Foreskin keratinocyte (primary cell): ENCODE measurements at places on chromosomes 3 and 15. TPM values are rescaled to one million over a fixed set of nuclear protein-coding genes. Genes with fewer than 3 reads are reported as not detected.

- no peak for DNase-seq
Observed at GRCh38 chr3:119652306-119653033, 7.9 kb downstream of the POPDC2 start.

DNA sequence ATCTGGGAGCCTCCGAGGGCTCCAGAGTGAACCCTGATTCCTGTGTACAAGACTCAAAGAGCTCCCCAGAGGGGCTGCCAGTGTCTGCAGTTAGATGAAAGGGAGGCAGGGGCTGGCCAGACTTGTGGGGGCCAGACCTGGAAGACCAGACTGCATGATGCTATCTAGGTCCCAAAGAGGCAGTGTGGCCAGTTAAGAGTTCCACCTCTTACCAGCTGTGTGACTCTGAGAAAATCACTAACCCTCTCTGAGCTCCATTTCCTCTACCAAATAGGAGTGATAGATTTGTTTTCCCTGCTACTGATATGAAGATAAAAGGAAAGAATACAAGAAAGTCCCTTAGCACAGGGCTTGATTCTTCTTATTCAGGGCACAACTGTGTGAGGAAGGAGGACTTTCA is 29.0 kb downstream of the ACSBG1 start:
- DNase-seq, result no peak

- peak; percentile 97 for DNase-seq
Observed at GRCh38 chr3:138389841-138390581, 41.6 kb downstream of the MRAS start.

DNA sequence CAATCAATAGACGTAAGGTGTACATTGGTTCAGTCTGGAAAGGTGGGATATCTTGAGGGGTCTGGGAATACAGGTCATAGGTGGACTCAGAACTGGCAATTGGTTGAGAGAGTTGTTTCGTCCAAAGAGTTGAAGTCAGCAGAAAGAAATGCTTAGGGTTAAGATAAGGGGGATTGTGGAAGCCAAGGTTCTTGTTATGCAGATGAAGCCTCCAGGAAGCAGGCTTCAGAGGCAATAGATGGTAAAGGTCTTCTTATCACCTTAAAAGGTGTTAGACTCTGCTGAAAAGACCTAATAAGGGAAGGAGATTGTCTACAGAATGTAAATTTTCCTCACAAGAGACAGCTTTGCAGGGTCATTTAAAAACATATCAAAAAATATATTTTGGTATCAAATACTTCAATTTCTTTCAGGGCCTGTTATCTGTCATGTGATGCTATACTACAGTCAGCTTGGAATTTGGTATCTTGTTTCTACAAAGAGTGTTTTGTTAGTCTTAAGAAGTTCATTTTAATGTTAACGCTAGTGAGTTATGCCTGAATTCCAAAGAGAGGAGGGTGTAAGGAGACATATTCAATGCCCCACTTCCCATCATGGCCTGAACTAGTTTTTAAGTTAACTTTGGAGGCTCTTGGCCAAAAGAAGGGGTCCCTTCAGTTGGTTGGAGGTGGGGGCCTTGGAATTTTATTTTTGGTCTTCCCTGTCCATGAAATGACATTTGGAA is 378.2 kb upstream of the ROBO2 start:
- DNase-seq, result no peak

- DNase-seq, result no peak
Observed at GRCh38 chr3:56200251-56200650, 268.0 kb downstream of the ERC2 start.

- DNase-seq, result no peak
Observed at GRCh38 chr15:77775837-77776236, 143.1 kb upstream of the LINGO1 start.

DNA sequence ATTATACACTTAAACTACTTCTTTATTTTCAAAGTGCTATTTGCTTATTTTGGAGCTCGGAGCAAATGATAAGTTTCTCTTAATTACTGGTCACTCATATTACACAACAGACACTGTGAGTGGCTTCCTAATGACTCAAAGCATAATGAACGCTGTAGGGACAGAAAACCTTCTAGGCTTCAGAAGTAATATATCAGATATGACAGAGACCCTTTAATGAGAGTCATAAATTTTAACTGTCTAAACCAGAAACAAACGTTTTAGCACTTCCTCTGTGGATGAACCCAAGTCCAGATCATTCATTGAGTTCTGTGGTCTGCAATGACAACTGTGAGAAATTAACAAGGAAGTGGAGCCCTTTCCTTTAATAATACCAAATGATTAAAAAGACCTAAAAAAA is 66.6 kb downstream of the ARPP21 start:
- DNase-seq, result no peak

- no peak for DNase-seq
Observed at GRCh38 chr15:25739687-25740121, 123.4 kb downstream of the ATP10A start.

Gene NFKBIZ
- 15.1 and 15.9 TPM in 2 replicates for total RNA-seq

Gene GOLGA8N
- total RNA-seq, result 0.78 and 0.99 TPM in 2 replicates

Gene NBEAL2
- total RNA-seq, result 45.0 and 46.9 TPM in 2 replicates

- peak; percentile 41 for DNase-seq
Observed at GRCh38 chr3:177041021-177041729, 156.1 kb downstream of the TBL1XR1 start.

DNA sequence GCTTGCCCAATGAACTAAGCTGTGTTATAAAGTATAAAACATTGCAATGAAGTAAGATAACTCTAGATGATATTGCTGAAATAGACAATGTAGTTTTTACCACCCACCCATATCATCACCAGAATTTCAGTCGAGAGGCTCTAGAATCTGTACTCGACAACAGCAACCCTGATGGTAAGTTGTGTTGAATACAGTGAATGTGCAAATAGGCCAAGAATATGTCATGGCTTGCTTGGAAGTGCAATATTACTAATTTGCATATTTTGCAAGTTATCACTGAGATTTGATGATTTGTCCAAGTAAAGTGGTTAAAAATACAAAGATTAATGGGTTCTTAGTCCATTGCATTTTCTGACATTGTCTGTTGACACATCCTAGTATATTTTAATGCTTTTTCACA is 90.6 kb upstream of the TUSC7 start:
- no peak for DNase-seq

GRCh38 chr15:34837246-34838016 is 42.1 kb upstream of the ACTC1 start:
- DNase-seq, result peak; percentile 89

Gene SLC24A5
- not detected in 2 replicates for total RNA-seq

DNA sequence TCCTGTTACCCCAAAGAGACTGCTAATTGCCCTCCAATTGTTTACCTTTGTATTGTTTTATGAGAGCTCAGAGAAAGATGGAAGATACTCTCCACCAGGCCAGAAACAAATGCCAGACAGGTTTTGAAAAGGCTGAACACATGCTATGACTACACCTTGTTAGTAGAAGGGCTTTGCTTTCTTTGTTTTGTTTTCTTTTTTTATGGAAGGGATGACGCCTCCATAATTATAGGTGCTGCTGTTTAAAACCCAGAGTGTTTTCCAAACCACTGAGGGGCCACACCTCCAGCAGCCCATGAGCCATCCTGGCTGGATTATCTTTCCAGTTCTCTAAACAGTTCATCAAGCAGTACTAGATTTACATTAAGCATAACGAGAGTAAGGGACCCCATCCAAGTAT is 5.6 kb upstream of the FOXP1 start:
- DNase-seq, result no peak

Gene NOP10
- 336 and 352 TPM in 2 replicates for total RNA-seq

GRCh38 chr15:52485290-52485689 is 43.4 kb downstream of the MYO5A start:
- no peak for DNase-seq

DNA sequence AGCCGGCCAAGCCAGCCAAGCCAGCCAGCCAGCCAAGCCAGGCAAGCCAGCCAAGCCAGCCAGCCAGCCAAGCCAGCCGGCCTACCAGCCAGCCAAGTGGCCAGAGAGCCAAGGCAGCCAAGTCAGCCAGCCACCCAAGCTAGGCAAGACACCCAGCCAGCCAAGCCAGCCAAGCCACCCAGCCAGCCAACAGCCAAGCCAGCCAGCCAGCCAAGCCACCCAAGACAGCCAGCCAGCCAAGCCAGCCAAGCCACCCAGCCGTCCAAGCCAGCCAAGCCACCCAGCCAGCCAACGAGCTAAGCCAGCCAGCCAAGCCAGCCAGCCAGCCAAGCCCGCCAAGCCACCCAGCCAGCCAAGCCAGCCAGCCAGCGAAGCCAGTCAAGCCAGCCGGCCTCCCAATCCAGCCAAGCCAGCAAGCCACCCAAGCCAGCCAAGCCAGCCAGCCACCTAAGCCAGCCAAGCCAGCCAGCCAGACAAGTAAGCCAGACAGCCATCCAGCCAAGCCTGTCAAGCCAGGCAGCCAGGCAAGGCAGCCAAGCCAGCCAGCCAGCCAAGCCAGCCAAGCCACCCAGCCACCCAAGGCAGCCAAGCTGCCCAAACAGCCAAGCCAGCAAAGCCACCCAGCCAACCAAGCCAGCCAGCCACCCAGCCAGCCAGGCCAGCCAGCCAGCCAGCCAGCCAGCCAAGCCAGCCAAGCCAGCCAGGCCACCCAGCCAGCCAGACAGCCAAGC is 200.5 kb downstream of the GOLGA6L6 start:
- no peak for DNase-seq

GRCh38 chr3:179651687-179652446 is 973 bp upstream of the USP13 start:
- no peak for DNase-seq

DNA sequence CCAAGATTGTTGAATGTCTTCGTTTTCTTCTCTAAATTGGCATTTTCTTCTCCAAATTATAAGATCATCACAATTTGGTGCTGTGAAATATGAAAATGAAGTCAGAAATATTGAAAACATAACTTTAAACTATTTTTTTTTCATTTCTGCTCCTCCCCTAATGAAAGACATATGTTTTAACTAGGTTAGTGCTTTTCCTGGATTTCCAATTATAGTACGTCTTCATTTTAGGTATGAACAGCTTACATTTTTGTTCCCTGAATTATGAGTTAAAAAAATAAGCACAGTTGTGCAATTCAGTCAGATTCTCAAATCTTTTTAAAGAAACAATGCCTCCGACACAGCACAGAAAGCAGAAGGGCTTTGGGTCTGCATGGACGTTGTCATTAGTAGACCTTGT is 83.5 kb upstream of the CFAP20DC start:
- no peak for DNase-seq

DNA sequence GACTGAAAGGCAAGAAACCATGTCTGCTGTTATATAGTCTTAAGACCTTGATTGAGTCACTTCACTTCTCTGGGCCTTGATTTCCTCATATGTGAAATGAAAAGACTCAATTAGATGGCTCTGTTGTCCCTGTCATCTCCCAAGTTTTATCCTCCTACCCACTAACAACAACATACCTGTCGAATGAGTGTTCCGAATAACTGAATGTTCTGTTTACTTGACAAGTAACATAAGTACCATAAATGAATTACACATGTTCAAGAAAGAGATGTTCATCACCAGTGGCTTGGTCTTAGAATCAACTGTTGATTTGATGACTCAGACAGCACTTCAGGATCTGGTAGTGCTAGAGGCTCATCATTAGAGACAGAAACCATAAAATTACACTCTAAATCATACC is 311.7 kb downstream of the VPS13C start:
- DNase-seq, result peak; percentile 82

DNA sequence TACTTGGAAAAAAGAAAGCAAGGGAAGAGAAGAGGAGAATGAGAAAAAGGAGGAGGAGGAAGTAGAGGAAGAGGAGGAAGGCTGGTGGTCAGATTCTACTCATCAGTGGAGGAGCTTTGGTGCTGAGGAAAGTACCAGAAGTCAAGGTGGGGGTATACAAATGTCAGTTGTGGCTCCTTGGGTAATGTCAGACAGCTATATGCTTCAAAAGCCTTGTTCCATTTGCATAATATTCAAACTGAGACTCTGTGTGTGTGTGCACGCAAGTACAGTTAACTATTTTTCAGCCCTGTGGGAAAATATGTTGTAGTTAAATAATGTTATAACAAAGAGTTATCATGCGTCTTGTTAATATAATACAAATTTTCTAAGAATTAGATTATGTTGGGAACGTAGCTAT is 609.7 kb downstream of the PDCD6IP start:
- DNase-seq, result no peak

Gene IGF2BP2
- 149 and 165 TPM in 2 replicates for total RNA-seq

Gene KAT2B
- 4.5 and 6.9 TPM in 2 replicates for total RNA-seq

- no peak for DNase-seq
Observed at GRCh38 chr15:29452881-29453731, 183.5 kb upstream of the NSMCE3 start.

Gene ASB14
- not detected in 2 replicates for total RNA-seq

DNA sequence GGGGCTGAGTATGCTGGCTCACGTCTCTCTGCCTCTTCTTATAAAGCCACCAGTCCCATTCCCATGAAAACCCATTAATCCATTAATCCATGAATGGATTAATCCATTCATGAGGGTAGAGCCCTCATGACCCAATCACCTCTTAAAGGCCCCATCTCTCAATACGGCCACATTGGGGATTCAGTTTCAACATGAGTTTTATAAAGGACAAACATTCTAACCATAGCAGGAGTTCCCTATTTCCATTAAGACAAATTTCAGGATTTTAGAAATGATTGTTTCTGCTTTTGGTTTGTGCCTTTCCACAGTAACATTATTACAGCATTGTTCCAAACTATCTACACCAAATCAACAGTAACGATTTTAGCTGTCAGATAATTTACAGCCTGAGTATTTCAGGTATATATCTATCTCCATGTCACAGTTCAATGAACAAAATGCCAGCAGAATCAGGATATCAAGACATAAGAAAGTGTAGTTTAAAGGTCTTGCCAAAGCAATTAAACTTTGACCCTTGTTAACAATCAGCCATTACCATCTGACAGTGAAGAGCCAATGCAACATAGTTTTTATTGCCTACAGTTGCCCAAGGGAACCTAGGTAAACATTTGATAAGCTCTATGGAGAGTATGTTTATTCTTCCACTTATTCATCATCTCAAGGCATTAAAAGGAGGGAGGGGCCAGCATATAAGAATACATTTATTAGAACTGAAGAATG is 3.8 kb downstream of the TSPAN3 start:
- no peak for DNase-seq

DNA sequence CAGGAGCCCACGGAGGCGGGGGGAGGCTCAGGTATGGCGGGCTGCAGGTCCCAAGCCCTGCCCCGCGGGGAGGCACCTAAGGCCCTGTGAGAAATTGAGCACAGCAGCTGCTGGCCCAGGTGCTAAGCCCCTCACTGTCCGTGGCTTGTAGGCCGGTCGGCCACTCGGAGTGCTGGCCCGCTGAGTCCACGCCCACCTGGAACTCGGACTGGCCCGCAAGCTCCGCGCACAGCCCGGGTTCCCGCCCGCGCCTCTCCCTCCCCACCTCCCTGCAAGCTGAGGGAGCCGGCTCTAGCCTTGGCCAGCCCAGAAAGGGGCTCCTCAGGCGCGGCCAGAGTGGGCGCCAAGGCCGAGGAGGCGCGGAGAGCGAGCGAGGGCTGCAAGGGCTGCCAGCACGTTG is 12.2 kb upstream of the KCNMB3 start:
- no peak for DNase-seq

GRCh38 chr3:147977001-147977400 is 567.8 kb downstream of the ZIC1 start:
- DNase-seq, result no peak

Gene IL17RD
- 1.7 and 1.9 TPM in 2 replicates for total RNA-seq

GRCh38 chr3:99543796-99544195 is 94.6 kb upstream of the COL8A1 start:
- DNase-seq, result no peak

Gene CHST14
- 5.5 and 6.2 TPM in 2 replicates for total RNA-seq

- DNase-seq, result no peak
Observed at GRCh38 chr3:70885636-70886035, 573.2 kb upstream of the MDFIC2 start.

Gene THRB
- 3.1 and 3.9 TPM in 2 replicates for total RNA-seq

GRCh38 chr3:73591286-73591800 is 33.4 kb downstream of the PDZRN3 start:
- DNase-seq, result no peak

GRCh38 chr15:27861171-27861570 is 237.9 kb downstream of the OCA2 start:
- no peak for DNase-seq
